ENCODE measurements at places on chromosomes 16 and 17.

DNA sequence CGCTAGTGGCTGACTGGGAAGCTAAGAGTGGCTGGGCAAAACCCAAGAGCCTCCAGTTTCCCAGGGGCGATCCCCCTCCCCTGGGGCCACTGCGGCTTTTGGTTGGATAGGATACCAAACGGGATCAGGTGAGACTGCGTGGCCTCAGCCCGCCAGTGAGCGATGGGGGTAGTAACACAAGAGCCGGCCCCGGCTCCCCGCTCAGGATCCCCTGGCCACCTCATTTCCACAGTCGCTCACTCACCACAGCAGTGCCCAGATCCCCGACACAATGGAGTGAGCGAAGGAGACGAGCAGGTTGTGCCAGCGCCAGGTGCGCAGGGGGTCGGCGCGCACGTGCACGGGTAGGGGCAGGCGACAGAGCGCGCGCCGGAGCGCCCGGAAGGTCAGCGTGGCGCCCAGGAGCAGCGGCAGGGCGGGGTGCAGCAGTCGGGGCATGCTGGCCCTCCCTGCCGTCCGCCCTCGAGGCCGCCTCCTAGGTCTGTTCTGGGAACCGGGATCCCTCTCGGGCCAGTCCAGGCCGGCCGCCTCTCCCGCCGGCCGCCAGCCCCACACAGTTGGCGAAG is 290 bp downstream of the TLCD1 start:
- no peak for DNase-seq

DNA sequence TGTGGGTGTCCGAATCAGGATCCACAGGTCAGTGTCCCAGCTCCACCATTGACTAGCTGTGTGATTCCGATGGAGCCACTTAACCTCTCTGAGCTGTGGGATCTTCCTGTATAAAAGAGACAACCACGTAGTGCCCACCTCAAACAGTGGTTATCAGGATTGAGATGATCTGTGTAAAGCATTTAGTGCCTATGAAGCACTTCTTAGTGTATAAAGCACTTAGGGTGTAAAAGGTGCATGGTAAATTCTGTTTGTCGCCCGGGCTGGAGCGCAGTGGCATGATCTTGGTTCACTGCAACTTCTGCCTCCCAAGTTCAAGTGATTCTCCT is 95.2 kb downstream of the MARF1 start:
- DNase-seq, result no peak

DNA sequence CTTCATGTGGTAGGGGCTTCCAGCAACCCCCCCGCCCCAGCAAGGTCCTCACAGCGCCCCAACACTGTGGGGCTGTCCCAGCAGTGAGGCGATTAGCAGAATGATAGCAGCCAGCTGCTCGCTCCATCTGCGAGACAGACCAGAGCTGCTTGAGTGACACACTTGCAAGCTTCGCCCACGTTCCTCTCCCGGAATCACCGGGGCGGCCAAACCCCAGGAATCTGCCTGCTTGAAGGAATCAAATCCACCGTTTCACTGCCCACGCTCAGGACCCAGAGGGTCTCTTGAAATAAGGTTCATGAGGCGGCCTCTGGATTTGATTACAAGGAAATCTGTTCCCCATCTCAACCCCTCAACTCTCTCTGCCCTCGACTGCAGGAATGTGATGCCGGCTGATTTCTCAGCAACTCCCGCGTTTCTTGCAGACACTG is 356.0 kb downstream of the C16orf95 start:
- DNase-seq, result no peak

DNA sequence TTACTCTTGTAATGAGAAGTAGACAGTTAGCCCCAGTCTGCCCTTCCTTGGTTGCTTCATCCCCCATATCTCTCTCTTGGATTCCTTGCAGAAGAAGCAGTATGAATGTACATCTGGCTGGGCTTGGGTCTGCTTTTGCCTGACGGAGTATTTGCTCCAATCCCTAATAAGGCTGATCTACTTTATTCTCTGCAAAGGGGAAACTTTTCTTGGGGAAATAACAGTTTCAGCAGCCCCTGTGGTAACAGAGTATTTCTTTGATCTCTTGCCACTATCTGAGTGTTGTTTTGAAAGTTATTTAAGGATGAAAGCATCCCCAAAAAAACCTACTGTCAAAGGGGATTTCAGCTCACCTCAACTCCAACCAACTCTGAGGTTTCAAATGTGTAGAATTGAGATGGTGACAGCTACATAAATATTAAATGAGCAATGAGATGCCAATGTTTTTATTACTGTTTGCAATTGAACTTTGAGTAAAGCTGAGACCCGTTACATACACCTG is 168.9 kb upstream of the NOG start:
- no peak for DNase-seq

DNA sequence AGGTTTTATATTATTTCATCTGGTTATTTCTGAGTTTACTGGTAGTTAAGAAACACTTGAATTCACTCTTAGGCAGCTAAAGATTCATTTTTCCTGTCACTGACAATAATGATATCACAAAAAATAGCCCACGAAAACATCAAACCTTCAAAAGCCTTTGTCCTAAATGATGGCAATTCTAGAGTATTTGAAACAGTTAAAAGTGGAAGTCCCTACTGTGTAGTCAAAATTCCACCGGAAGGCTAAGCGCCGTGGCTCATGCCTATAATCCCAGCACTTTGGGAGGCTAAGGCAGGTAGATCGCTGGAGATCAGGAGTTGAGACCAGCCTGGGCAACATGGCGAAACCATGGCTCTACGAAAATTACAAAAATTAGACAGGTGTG is 103.5 kb downstream of the HIC1 start:
- no peak for DNase-seq

GRCh38 chr17:80839511-80839941 is 152.1 kb upstream of the CHMP6 start:
- DNase-seq, result no peak

Measured in stimulated activated CD8-positive, alpha-beta memory T cell treated with anti-CD3 and anti-CD28 coated beads, Interleukin-2, amount 100 ng/mL, for 1 hour (primary cell).